NCI-H2081 (cell line): ENCODE measurements at places on chromosomes 4 and X.

DNA sequence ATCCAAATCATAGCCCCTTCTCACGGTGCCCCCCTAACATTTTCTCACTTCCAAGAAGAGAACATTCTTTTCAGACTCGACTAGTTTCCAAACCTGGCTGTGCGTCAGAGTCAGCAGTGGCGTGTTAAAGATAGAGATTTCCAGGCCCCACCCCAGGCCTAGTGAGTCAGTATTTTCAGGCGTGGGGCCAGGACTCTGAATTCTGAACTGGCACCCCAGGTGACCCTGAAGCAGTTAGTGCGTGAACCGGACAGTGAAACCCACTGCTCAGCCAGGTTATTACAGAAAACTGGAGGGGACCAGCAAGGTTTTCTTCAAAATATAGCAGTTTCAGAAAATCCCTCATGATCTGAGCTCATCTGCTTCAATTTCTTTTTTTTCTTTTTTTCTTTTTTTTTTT, 35.0 kb upstream of the BCOR start:
- DNase-seq: no peak

- no peak for DNase-seq
Observed at GRCh38 chrX:64152857-64153256, 52.7 kb downstream of the AMER1 start.

DNA sequence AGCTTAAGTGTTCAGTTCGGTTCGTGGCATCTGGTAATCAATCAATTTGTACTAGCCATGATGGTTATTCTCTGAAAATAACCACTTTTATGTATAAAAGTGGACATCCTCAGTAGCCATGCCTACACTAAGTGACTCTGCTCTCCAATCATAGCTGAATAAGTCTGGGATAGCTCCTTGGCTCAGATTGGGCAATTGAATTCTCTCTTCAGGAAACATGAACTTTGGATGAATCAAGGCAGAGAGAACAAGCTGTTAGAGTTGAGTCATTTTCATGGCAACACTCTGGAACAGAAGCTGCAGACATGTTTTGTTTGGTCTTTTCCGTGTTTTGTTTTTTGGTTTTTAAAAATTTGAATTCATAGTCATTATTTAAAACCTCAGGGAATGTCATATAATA, 66.8 kb upstream of the TMEM164 start:
- DNase-seq: no peak

- peak; percentile 8 for DNase-seq
Observed at GRCh38 chr4:97577004-97577403, 566.3 kb downstream of the STPG2 start.

- no peak for DNase-seq
Observed at GRCh38 chr4:39636531-39637184, 2.0 kb downstream of the SMIM14 start.

- DNase-seq: no peak
Observed at GRCh38 chr4:147776716-147777115, 44.8 kb downstream of the ARHGAP10 start.

GRCh38 chrX:84737471-84737871, 235.2 kb upstream of the HDX start:
- DNase-seq: no peak

- DNase-seq: no peak
Observed at GRCh38 chr4:120517966-120518365, 404.6 kb downstream of the PRDM5 start.

DNA sequence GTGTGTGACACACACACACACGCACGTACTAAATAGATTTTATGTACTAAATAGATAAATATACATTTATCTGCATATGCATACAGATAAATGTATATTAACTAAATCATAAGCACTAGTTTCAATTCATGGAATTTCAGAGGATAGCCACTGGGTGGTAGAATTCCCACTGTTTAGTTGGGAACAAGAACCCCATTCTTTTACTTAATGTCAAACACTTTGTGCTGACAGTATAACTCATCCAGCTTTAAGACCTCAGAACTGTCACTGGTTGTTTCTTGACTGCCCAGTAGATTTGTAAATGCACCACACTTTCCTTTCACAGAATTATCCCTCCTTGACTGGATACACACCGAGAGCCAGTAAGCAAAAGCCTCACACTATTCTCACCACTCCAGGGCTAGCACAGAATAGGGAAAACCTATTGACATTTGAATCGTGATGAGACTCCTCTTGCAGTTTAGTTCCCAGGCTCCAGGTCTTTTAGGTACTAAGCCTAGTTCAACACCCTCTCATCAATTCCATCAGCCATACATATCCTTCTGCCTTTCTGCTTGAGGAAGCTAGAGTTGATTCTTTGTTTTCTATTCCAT, 32.4 kb downstream of the PPARGC1A start:
- DNase-seq: no peak

DNA sequence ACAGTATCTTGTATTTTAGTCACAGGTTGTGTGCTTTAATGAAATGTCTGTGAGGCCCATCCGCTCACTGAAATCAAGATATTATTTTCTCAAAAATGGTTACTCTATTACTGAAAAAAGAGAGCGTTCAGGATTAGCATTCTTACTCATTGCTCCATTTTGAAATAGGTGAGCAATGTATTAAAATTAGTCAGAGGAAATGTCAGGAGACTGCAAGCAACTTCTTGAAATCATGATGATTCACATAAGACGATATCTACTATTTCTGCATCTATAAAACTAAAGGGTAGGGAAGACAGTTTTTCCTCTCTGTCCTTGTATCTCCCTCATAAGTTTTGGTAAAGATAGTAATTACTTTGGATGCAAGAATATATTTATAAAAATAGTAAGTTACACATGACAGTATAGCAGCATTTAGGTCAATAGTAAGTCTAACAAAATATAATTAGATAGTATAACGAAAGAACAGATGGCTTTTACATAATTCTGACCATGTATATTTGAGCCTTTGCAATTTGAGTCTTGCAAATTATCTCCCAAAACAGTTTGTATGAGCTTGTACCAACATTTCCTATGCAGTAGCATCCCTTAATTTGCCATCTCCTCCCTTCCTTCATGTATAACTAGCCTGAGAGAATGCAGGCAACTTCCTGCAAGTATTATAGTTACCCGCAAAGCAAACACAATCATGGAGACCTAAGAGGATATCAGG, 937.8 kb downstream of the PCDH7 start:
- DNase-seq: no peak

DNA sequence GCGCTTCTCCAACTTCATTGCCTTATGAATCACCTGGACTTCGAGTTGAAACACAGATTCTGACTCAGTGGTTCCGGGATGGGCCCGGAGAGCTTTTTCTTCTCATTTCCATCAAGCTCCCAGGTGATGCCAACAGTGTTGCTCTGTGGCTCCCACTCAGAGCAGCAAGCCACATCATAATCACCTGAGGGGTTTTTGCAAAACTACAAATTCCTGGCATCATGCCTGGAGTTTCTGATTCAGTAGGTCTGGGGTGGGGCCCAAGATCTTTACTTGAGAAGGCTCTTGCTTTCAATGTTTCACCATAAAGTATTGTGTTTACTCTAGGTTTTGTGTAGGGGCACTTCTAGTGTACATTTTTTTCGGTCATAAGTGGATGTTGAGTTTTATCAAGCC, 7.0 kb downstream of the MTM1 start:
- DNase-seq: no peak

DNA sequence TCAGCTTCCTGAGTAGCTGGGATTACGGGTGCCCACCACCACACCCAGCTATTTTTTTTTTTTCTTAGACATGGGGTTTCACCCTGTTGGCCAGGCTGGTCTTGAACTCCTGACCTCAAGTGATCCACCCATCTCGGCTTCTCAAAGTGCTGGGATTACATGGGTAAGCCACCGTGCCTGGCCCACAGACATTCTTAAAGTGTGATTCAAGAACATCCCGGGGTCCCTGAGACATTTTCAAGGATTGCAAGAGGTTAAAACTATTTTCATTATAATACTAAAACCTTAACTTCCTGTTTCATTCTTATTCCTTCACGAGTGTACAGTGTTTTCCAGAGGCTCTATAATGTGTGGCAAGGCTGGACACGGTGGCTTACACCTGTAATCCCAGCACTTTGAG, 318.7 kb downstream of the CAMK2D start:
- no peak for DNase-seq

DNA sequence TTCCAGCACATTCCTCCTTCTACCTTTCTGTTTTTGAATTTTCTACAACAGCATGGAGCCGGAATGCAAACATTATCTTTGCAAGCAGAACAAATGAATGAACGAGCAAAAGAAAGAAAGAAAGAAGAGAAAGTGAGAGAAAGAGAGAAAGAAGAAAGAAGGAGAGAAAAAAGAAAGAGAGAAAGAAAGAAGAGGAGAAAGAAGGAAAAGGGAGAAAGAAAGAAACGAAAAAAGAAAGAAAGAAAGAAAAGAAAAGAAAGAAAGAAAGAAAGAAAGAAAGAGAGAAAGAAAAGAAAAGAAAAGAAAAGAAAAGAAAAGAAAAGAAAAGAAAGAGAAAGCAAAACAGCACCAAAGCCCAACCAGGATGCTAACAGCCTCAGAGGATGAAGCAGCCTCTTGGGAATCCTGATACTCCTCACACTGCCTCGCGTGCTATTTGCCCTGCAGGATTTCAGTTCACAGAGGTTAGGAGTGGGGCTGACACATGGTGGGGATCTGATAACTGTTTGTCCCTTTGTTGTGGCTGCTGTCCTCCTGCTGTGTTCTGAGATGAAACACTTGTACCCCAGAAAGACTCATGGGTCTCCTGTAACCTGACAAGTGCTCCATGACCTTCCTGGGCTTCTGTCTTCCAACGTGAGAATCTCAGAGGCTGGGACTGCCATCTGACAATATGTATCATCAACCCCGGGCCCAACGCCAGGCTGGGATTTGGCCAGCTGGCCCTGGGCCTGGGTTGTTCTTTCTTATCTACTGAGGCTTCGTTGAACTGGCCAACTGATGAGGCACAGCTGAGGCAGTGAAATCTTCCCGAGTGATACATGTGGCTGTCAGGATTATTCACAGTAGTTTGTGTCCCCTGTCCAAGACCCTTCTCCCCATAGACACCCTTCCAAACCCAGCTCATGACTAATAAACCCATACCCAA, 61.0 kb downstream of the SEPSECS start:
- no peak for DNase-seq

DNA sequence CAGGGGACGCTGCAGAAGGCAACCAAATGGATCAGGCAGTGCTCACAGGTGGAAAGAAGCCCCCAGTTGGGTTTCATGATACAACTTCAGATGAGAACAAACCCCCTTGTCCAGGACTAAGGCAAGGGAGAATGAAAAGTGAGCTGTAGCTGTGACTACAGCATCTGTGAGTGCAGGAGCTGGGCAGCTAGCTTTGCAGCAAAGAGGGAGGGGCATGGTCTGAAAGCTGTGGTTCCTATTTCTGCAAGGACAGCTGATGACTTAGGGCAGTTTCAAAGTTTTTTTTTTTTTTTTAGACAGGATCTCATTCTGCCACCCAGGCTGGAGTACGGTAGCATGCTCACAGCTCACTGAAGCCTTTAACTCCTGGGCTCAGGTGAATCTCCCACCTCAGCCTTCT, 1317.4 kb upstream of the DIAPH2 start:
- no peak for DNase-seq

GRCh38 chr4:63226229-63226628, 1183.0 kb downstream of the TECRL start:
- no peak for DNase-seq

GRCh38 chr4:98026362-98026761, 116.9 kb downstream of the STPG2 start:
- no peak for DNase-seq

DNA sequence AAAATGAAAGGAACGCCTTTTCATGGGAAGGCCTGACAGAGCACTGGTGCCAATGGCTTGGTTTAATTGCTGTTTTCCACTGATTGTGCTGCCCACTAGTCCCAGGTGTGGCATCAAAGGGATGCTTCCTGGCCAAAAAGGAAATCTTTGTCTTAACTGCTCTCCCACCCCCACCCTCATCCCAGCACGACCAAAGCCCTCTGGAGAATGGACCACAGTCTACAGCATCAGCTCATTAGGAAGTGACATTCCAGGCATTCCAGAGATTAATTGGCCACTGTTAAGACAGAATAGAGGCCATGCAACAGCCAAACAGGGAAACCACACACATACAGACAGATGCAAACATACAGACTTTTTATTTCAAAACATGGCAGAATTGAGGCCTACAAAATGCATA, 143.2 kb downstream of the LHFPL1 start:
- DNase-seq: no peak

GRCh38 chrX:15854080-15854655, 445 bp downstream of the AP1S2 start:
- peak; percentile 18 for DNase-seq

DNA sequence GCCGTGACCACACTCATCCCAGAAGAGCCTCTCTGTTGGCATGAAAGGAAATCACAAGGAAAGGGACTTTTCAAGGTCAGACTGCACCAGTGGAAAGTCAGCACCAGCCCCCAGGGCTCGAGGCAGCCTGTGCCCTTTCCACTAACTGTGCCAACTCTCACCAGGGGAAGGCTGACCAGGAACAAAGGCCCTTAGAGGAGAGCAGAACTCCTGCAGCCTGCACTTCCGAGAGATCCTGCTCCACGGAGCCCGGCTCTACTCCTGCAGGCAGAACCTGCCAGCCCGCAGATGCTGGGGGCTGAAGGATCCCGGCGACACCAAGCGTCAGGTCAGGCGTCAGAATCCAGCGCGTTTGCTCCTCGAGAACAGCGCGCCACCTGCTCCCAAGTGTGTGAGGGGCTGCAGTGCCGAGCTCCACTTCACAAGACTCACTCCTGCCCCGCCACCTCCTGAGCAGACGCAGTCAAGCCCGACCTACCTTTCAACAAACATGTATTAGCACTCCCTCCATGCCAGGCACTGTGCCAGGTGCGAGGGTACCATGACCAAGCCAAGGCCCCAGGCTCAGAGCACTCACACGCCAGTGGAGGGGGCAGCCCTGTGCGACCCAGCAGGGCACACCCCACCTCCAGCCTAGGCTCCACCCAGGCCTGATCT, 13.6 kb upstream of the HELT start:
- DNase-seq: no peak

- no peak for DNase-seq
Observed at GRCh38 chrX:135050603-135051002, 1.3 kb downstream of the RTL8A start.

DNA sequence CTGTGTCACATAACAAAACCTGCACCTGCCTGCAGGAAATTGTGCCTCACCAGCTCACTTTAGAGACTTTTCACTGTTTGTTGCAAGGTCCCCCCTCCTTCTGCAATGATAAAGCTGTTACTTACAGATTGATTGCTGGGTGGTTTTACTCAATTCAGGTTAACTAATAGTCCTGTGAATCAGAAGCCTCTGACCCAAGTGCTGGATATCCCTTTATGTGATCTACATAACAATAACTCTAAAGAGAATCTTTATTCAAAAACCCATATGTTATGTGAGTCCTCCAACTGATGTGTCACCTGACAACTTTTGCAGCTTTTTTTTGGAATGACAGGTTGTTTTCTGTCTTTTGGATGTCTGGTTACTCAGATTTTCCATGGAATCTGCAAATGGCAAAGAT, 2323.6 kb upstream of the TENM3 start:
- no peak for DNase-seq

- DNase-seq: no peak
Observed at GRCh38 chr4:184544788-184545409, 70.5 kb upstream of the IRF2 start.

- no peak for DNase-seq
Observed at GRCh38 chr4:67483868-67484602, 61.3 kb downstream of the CENPC start.
